GOT3 (cell line): ENCODE measurements at places on chromosomes 5 and 9.

DNA sequence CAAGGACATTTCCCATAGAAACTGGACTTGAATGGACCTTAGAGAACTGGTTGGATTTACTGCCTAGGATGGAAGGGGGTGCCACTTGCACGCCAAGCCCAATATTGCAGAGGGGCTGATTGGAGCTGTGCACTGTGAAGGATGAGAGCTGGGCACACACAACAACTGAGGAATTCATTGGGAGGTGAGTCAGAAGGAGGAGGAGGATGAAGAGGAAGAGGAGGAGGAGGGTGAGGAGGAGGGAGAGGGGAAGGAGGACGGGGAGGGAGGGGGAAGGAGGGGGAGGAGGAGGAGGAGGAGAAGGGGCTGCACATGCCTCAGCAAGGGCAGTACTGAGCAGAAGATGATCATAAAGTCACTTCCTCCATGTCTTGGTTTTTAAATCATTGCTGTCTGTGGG, 5.7 kb upstream of the ICE1 start:
- no peak for DNase-seq

DNA sequence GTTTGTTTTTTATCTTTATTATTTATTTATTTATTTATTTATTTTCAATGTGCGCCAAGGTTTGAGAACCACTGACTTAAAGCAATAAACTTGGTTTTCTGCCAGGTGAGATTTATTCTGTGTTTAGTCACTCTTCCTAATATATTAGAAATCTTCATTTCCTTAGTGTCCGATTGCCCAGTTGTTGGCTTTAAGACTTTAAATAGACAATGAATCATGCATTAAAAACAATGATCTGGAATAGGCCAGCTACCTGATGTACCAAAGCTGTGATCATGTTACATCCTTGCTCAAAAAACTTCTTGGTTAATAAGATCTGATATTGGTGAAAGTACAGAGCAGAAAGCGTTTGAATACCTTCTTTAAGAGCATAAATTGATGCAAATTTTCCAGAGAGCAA, 52.1 kb upstream of the ERBIN start:
- no peak for DNase-seq

DNA sequence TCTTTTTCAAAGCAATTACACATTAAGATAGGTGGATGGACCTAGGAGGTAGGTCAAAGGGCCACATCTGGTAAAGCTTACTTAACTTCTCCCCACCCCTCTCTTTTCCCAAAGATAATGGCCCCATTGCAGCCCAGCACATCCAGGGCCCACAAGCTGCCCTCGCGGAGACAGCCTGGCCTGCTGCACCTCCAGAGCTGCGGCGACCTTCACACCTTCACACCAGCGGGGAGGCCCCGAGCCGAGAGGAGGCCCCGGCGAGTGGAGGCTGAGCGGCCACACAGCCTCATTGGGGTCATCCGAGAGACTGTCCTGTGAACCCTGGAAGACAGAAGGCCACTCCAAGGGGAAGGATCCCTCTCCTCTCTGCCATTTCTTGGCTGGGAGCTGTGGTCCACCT, 66.5 kb downstream of the ENTREP1 start:
- DNase-seq: no peak

DNA sequence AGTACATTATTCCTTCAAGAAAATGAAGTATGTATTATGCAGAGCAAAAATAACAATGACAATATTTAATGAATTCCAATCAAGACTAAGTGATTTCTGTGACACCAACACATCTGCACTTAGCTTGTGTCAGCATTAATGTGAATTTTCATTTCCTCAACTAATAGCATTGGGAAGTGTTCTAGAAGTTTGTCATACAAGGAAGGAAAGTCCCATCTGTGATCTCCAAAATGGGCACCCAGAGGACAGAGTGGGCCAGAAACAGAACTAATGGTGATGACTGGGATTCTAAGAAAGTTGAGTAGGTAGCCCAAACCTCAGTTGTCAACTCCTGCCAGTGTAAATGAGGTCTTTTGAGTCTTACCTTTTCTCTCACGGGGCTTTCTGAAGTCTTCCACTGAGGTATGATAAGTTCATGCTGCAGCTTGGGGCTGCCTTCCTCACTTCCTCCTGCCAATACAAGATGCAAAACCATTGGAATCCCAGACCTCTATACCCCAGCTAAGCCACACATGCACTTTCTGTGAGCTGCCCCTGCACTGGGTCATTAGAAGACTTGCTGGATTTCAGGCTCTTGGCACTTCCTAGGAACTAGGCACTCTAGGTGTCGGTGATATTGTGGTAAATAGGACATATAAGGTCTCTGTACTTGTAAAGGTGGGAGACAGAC, 4.9 kb downstream of the ADAM19 start:
- no peak for DNase-seq

DNA sequence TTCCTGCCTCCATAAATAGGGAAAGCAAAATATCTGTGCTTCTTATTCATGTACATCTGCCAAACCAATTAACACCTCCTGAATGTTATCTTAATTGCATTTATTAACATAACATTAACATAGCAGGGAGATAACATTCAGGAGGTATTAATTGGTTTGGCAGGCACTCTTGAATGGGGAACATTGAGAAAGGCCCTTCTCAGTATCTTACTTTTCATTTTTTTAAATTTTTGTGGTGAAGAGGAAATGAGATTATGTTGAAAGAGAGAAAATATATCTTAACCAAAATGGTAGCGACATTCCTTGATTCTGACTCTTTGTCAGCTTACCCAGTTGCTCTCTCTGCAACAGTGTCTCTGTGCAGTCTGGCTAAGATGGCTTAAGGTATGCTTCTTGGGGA, 100.4 kb upstream of the TLE1 start:
- no peak for DNase-seq

DNA sequence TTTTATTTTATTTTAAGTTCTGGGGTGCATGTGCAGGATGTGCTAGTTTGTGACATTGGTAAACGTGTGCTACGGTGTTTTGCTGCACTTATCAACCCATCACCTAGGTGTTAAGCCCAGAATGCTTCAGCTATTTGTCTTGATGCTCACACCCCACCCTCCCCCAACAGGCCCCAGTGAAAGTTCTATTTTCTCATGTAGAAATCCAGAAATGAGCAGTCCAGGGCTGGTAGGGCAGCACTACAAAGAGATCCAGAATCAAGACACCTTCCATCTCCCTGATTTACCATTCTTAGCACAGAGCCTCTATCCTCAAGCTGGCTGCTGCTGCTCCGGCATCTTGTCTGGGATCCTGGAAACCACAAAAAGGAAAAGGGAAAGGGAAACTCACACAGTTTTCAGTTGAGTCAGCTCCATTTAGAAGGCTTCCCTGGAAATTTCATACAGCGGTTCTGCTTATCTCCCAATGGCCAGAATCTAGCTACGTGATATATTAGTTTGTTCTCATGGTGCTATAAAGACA, 85.4 kb upstream of the SMARCA2 start:
- DNase-seq: no peak

GRCh38 chr5:40226906-40227305, 452.8 kb upstream of the PTGER4 start:
- no peak for DNase-seq

DNA sequence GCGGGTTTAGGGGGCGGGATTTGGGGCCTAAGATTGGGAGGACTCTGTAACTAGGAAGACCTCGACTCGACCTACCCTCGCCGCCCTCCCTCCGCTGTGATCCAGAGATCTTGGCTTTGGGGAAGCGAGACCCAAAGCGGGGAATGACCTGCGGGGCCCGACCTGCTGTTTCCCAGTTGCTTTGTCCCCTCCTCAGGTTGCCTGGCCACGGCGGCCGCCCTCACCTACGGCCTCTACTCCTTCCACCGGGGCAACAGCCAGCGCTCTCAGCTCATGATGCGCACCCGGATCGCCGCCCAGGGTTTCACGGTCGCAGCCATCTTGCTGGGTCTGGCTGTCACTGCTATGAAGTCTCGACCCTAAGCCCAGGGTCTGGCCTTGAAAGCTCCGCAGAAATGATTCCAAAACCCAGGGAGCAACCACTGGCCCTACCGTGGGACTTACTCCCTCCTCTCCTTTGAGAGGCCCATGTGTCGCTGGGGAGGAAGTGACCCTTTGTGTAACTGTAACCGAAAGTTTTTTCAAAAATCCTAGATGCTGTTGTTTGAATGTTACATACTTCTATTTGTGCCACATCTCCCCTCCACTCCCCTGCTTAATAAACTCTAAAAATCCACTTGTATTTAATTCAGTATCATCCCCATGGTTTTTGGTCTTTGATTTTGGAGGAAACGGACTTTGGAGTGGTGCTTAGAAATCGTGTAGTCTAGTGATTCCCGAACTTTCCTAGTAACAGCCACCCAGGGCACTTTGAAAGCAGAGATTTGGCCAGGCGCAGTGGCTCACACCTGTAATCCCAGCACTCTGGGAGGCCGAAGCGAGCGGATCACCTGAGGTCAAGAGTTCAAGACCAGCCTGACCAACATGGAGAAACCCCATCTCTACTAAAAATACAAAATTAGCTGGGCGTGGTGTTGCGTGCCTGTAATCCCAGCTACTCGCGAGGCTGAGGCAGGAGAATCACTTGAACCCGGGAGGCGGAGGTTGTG, 878 bp downstream of the HIGD2A start:
- DNase-seq: no peak

- DNase-seq: no peak
Observed at GRCh38 chr5:100900142-100900795, 2.8 kb downstream of the ST8SIA4 start.

DNA sequence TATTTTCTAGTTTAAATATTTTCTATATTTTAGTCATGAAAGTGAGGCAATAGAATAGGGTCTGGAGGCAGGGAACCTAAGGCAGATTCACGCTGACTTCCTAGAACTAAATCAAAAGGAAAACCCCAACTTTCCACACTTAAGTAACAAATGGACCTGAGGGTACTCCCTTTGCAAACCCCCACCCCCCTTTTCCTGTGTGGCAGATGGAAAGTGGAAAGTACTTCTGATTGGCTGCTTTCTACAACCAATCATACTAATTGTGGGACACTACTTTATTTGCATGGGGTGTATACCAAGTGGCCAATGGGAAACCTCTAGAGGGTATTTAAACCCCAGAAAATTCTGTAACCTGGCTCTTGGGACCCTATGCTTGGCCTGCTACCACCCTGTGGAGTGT, 4.8 kb upstream of the CENPH start:
- DNase-seq: no peak

DNA sequence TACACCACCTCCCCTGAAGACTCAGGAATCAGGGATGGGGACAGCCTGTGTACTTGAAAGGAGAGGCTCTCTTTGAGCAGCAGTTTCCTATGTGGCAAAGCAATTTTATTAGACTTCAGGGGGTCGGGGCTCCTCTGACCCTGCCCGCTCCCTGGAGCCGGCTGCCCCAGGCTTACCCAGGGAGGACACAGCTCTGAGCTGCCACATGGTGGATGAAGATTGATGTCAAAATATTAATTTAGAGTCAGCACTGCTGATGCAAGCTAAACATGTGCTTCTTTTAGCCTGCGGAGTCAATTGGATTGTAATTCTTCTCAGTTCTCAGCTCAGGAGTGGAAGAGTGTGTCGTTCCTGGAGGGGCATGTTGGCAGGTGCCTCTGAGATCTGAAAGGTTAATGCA, 606.1 kb downstream of the KIF4B start:
- no peak for DNase-seq

- no peak for DNase-seq
Observed at GRCh38 chr5:143582176-143582575, 178.7 kb upstream of the NR3C1 start.

GRCh38 chr5:158294701-158295100, 435.8 kb upstream of the CLINT1 start:
- DNase-seq: no peak

GRCh38 chr9:123922431-123922830, 7.5 kb downstream of the DENND1A start:
- no peak for DNase-seq

DNA sequence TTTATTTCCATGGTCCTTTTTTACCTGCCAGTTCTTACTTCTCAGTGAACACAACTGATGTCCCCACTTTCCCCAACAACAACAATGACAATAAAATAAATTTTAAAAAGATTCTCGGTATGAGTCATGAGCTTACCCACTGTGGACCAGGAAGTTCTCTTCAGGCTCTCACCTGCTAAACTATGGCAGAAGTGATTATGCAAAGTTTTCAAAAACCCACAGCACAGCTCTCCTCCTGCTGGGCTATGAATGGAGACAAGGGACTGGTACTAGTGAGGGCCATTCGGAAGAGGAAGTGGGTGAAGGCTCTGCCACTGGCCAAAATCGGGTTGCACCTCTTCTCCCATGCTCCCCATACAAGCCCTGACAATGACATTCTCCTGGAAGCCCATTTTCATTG, 429.4 kb downstream of the PIK3R1 start:
- no peak for DNase-seq

GRCh38 chr5:172606156-172606785, 34.8 kb upstream of the NEURL1B start:
- DNase-seq: no peak

DNA sequence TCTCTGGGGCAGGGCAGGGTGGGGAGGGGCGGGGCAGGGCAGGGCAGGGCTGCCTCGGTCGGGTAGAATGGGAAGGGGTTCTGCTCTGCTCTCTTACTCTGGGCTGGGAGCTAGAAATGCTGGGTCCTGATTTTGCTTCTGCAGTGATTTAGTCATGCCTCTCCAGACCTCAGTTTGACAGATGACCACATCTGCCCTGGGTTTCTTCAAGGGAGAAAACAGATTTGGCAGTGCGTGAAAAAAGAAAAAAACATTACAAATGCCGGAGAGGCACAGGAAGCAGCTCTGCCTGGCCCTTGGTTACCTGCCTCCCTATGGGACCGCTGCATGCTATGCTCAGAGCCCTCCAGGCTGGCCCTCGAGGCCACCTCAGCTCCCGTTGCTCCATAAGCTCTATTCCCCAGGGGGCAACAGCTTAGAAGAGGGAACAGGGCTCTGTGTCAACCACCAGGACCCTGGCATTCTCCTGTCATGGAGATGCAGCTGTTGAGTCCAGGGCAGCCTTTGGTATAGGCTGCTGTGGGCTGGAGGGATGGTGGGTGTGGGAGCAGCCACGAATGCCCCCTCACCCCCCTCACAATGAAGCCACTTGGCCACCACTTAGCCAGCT, 53.2 kb upstream of the UBTD2 start:
- DNase-seq: no peak

DNA sequence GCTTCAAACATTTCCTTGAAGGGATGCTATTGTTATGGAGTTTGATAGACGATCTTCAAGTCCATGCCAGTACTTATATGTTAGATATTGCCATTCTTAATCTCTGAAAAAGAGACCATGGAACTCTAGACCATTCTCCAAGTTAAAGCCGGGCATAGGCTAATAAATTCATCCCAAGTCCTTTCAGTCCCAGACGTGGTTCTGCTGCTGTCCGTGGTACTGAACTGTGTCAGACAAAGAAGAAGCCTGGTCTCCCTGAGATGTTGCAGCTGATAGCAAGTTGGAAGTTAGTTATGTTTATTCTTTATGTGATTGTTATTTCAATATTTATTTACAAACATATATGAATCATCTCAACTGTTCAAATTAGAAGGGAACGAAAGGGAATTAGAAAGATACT, 158.7 kb downstream of the NMUR2 start:
- DNase-seq: no peak

- no peak for DNase-seq
Observed at GRCh38 chr5:57698802-57699201, 216.2 kb upstream of the ACTBL2 start.
